ENCODE measurements at places on chromosomes 5 and 9.
A peak's percentile ranks its signal among the peaks of the same experiment; 100 is the strongest.

GRCh38 chr5:7856855-7857254 lies 5.9 kb upstream of the CFAP90 start:
- peak; percentile 33 for DNase-seq

GRCh38 chr5:149790276-149790675 lies 60.2 kb downstream of the PPARGC1B start:
- DNase-seq, result no peak

- DNase-seq, result no peak
Measured at GRCh38 chr5:5291357-5291756, 131.1 kb upstream of the ICE1 start.

- DNase-seq, result no peak
Measured at GRCh38 chr5:4233671-4234070, 638.0 kb downstream of the IRX1 start.

DNA sequence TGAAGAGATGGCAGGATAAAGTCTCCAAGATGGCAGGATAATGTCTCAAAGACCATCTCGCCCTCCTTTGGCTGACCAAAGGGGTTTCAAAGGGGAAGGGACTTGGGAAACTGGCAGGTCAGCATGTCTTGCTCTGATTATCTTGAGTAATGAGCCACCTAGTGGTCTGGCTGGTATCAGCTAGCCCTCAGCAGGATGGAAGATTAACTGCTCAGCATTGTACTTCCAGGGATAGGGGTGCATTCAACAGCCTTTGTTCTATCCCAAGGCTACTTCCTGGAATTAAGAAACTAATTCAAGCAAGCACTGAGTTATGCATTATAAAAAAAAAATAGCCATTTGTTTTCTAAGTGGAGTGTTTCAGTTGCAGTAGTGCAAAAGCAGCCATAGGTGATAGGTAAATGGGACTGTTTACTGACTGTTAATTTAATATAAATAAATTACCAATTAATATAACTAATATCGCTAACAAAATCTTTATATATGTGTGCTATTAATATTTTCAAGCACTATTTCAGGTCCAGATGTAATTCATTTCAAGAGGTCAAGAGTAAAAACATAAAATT lies 555.5 kb downstream of the CDH9 start:
- DNase-seq, result no peak
